ENCODE measurements at places on chromosomes 13 and 19.

GRCh38 chr13:73891805-73892204, 242.4 kb downstream of the KLF12 start:
- no peak for ATAC-seq

DNA sequence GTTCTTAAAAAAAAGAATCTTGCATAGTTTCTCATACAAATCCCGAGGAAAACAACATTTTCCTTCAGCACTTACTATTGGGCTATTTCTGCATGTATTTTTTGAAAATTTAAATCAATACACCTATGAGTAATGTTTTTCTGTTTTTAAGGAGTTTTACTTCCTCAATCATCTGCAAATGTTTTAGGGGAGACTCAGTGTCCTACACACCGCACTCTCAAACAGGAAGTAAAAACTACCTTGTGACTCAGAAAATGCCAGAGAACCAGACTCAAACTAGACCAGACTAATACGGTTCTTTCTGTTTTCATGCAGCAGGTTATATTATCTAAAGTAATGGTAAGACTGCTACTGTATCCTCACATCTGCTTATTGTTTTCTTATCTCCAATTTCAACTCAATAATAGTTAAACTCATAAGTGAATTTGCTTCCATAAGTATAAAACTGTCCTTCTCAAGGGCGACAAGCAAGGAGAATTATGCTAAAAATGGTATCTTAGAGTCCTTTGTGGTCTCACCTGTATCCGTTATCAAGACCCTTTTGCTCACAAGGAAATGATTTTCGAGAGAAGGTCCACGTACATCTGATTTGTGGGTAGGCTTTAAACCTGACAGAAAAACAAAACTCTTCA, 52.5 kb downstream of the FLT3 start:
- ATAC-seq = peak; percentile 80

- ATAC-seq = no peak
Observed at GRCh38 chr19:10209315-10209714, 14.6 kb upstream of the DNMT1 start.

DNA sequence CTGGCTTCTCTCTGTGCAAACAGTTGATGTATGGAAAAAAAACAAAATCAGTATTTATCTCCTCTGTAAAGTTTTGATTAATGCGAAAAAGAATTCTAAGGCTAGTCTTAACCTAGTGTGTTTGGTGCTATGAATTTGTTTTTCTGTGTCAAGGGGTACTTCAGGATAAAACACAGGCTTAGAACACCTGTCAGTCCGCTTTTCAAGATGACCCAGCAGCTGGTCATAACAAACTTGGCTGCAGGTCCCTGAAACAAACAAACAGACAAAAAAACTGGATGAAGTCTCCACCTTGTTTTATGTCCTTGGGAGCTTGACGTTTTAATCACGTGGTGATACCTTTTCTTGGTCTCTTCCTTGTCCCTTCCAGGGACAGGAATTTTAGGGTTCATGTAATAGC, 689.3 kb downstream of the UQCRFS1 start:
- no peak for ATAC-seq

GRCh38 chr19:45922281-45922680, 7.7 kb upstream of the NANOS2 start:
- ATAC-seq = no peak

DNA sequence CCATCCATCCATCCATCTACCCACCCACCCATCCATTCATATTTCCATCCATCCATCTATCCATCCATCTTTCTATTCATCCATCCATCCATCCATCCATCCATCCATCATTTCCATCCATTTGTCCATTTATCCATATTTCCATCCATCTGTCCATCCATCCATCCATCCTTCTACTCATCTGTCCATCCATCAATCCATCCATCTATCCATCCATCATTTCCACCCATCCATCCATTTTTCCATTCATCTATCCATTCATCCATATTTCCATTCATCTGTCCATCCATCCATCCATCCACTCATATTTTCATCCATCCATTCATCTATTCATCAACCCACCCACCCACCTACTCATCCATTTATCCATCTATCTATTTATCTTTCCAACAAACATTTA, 229.6 kb downstream of the TEX29 start:
- no peak for ATAC-seq

GRCh38 chr19:30391554-30392551, 19.7 kb downstream of the ZNF536 start:
- ATAC-seq = no peak

DNA sequence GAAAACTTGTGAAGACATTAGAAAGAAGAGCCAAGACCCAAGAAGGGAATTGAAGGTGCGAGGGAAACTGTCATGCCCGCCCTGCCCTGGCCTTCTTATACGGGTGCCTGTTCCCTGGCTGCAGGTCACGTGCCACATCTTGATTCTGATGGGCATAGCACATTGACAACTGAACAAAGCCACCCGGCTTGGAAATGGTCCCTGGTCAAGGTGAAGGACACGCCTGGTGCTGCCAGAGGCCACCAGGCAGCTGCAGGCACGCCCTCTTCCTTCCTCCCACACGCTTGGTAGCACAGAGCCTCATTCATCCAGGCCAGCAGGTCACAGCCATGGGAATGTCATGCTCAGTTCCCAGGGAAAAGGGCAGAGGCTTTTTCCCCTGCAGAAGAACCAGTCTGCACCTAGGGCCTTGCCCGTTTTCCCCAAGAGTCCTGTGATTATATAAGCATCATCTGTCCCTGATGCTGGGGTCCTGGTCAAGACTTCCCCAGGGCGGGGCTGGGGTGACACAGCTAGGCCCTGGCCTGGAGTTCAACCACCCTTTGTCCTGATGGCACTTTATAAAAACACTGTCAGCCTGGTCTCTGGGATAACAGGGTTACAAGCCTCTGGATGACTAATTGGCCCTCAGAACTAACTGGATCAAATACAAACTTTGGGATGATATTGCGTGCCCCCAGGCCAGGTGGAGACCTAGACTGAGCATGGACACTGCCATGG, 56.0 kb downstream of the CDADC1 start:
- no peak for ATAC-seq

- ATAC-seq = no peak
Observed at GRCh38 chr19:14517446-14517839, 754 bp downstream of the DNAJB1 start.
